Spleen (tissue), 13 donors: ENCODE measurements at places on chromosomes 13 and 19.

- no peak overlapping the region for H3K27ac ChIP-seq
- H3K27me3 ChIP-seq = no peaks in the 10 kb centered on the region
- no peak for DNase-seq
- no peak overlapping the region for H3K4me3 ChIP-seq
- H3K4me1 ChIP-seq = no peaks in the 10 kb centered on the region
Observed at GRCh38 chr13:36839981-36840380, 21.0 kb downstream of the RFXAP start.

- peak overlapping the region; percentile 41 for H3K4me3 ChIP-seq
- no peaks in the 10 kb centered on the region for H3K36me3 ChIP-seq
- peaks cover 9% of the 10 kb centered on the region for H3K27me3 ChIP-seq
- DNase-seq = no peak
Observed at GRCh38 chr19:4635754-4636116, 3.6 kb upstream of the TNFAIP8L1 start.

DNA sequence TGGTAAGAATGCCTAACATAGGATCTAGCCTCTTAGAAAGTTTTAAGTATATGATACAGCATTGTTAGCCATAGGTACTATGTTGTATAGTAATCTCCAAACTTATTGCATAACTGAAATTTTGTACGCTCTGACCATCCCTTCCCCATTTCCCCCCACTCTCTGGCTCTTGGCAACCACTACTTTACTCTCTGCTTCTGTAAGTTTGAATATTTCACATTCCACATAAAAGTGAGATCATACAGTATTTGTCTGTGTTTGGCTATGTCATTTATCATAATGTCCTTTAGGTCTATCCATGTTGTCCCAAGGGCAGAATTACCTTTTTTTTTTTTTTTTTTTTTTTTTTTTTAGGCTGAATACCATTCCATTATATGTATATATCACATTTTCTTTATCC lies 396.9 kb downstream of the DLEU7 start:
- H3K4me3 ChIP-seq = no peak overlapping the region
- H3K27me3 ChIP-seq = no peaks in the 10 kb centered on the region
- H3K27ac ChIP-seq = no peak overlapping the region
- no peak for DNase-seq

GRCh38 chr13:106415971-106416370 lies 119.5 kb downstream of the EFNB2 start:
- H3K4me1 ChIP-seq = no peaks in the 10 kb centered on the region
- no peaks in the 10 kb centered on the region for H3K27me3 ChIP-seq
- no peak overlapping the region for H3K4me3 ChIP-seq
- no peak for DNase-seq
- H3K36me3 ChIP-seq = no peaks in the 10 kb centered on the region
- H3K27ac ChIP-seq = no peak overlapping the region

DNA sequence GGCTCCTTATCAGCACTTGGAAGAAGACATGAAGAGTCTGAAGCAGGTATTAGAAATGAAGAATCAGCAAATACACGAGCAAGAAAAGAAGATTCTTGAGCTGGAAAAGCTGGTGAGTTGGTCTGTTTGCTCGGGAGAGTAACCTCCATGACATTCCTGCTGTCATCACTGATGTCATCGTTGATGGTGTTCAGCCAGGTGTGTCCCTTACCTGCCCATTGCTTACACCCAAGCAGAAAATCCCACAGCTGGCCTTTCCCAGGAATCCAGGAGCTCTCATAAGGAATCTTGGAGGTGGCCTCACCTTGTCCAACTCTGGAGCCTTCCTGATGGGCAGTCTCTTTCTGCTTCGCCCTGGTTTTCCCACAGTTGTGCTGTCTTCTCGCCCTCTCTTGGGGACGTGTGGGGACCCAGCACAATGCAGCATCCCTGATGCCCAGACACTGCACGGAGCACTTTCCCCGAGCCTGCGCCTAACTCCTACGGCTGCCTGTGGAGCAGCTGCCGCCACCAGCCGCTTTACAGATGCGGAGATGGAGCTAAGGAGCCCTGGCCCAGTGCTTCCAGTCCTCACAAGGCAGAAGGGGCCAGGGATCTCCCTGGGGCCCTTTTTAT lies 97.0 kb downstream of the SLC7A1 start:
- H3K4me1 ChIP-seq = peaks cover 31% of the 10 kb centered on the region
- no peak overlapping the region for H3K27ac ChIP-seq
- no peaks in the 10 kb centered on the region for H3K36me3 ChIP-seq
- H3K4me3 ChIP-seq = no peak overlapping the region

GRCh38 chr13:45243077-45243476 lies 42.2 kb upstream of the KCTD4 start:
- no peak for DNase-seq
- H3K4me3 ChIP-seq = no peak overlapping the region
- peaks cover 1% of the 10 kb centered on the region for H3K36me3 ChIP-seq

DNA sequence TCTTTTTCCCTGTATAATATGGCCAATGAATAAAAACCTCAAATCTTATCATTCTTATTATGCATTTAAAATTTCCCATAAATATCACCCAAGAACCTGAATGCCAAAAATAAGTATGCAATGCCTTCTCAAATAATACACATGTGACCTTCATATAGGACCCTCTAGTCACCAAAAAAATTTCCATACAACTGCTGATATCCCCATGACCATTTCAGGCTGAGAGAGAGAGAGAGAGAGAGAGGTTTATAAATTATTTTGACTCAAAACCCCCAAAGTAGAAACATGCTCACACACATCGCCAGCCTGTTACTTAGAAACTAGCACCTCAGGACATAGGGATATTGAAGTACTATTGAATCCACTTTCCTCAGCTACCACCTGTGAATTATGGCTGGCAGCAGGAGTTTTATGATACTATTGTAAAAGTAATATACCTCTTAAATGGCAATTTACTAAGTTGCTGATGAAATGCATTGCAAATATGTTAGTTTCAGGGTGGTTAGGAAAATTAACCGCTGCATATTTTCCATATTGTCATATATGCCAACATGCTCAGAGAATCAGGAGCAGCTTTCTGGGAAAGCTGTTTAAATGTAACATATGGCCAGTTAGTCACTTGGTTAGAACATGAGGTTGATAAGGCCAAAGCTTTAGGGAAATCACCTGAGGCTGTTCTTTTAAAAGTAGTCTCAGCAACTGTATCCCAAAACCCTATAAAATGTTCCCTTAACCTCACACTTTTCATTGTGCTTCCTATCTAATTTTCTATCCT lies 230.8 kb downstream of the DCT start:
- H3K4me1 ChIP-seq = no peaks in the 10 kb centered on the region
- H3K27ac ChIP-seq = no peak overlapping the region
- no peak overlapping the region for H3K4me3 ChIP-seq
- no peaks in the 10 kb centered on the region for H3K36me3 ChIP-seq

- no peaks in the 10 kb centered on the region for H3K27me3 ChIP-seq
- no peak overlapping the region for H3K4me3 ChIP-seq
- H3K27ac ChIP-seq = no peak overlapping the region
- H3K36me3 ChIP-seq = peaks cover 98% of the 10 kb centered on the region
- peaks cover 81% of the 10 kb centered on the region for H3K4me1 ChIP-seq
Observed at GRCh38 chr19:55669418-55670279, 5.4 kb upstream of the EPN1 start.

DNA sequence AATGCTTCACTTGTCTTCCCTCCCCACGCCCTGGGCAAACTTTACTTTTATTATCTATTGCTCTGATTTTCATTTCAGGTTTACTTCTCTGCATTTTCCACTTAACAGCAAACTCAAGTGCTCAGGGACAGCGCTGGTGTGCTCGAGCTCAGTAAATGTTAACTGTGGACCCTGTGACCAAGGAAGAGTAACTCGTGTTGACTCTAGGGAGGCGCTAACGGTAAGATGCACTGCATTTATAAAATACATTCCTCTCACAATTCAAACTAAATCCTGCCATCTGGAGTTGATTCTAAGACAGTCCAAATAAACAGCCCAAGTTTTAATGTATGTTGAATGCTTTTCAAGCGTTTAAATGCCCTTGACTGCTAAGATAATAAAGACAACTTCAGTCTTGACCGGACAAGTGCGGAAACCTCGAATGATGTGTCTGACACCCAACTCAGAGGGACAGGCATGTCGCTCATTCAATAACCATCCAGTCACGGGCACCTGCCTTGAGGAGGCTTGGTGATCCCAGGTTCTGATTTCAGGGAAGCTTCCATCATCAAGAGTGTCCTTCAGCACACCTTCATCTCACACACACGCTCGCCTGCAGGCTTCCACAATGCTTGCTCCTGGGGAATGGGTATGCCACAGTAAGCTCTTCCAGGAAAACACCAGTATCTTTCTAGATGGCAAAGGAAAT lies 93.2 kb downstream of the STK24 start:
- H3K27me3 ChIP-seq = no peaks in the 10 kb centered on the region
- H3K27ac ChIP-seq = peak overlapping the region; percentile 77
- H3K36me3 ChIP-seq = no peaks in the 10 kb centered on the region
- peaks cover 56% of the 10 kb centered on the region for H3K4me1 ChIP-seq
- no peak for DNase-seq

- peak overlapping the region; percentile 40 for H3K27ac ChIP-seq
- DNase-seq = no peak
- H3K36me3 ChIP-seq = no peaks in the 10 kb centered on the region
- no peak overlapping the region for H3K4me3 ChIP-seq
Observed at GRCh38 chr13:50991579-50992521, 82.3 kb downstream of the RNASEH2B start.

DNA sequence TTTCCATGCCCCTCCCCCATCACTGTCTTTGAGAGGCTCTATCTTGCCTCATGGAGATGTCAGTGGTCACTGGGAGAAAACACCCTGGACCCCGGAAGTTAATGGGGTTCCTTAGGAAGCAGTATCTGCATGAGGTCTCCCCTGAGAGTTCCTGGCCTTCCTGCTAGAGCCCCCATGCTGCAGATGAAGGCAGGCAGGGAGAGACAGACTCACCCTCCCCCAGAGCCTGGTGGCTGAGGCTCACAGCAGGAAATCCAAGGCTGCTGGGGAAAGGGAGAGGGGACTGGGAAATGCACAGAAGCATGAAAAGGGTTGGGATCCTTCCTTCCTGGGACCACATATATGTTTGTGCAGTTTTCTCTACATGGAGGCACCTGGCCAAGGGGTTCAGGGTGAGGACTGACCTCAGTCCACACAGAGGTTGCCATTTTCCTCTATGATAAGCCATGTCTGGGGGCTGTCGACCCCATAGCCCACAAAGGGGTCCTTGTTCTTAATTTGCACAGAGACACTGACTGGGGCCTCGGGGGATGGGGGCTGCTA lies 95.4 kb downstream of the RNASEH2B start:
- DNase-seq = no peak
- no peaks in the 10 kb centered on the region for H3K4me1 ChIP-seq
- no peak overlapping the region for H3K27ac ChIP-seq
- no peaks in the 10 kb centered on the region for H3K36me3 ChIP-seq
- H3K4me3 ChIP-seq = no peak overlapping the region
- peaks cover 6% of the 10 kb centered on the region for H3K27me3 ChIP-seq

DNA sequence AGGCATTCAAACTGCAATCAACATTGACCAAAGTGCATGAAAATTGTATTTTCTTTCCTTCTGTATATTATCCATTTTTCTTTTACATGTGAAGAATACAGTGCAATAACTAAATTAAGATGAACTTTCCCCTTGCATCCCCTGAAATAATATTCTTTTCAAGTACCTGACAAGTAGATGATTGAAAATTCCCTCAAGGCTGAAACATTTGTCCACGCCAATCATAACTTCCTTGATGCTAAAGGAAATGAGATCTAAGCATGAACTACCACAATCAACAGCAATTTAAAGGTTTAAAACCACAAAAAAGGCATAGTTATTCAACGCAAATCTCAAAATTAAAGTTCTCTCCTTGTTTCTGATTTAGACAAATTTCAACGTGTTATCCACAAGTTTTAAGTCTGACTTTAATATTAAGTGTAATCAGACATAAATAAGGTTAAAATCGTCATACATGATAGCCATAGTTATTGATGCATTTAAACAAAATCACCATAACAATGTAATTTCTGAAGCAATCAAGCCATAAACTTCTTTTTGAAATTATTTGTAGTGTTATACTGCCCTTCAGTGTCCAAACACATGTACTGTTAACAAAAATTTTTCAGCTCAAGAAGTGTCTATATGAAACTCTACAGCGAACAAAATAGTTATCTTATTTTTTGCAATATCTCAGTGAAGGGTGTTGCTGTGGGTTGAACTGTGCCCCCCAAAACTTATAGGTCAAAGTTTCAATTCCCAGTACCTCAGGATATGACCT lies 169.5 kb downstream of the DCLK1 start:
- peaks cover 7% of the 10 kb centered on the region for H3K4me1 ChIP-seq
- no peaks in the 10 kb centered on the region for H3K27me3 ChIP-seq
- no peak for DNase-seq
- no peak overlapping the region for H3K4me3 ChIP-seq
- H3K36me3 ChIP-seq = no peaks in the 10 kb centered on the region

GRCh38 chr19:1481224-1481892 lies 2.3 kb upstream of the C19orf25 start:
- H3K27ac ChIP-seq = no peak overlapping the region
- H3K36me3 ChIP-seq = peaks cover 5% of the 10 kb centered on the region
- no peaks in the 10 kb centered on the region for H3K27me3 ChIP-seq
- peaks cover 41% of the 10 kb centered on the region for H3K4me1 ChIP-seq

DNA sequence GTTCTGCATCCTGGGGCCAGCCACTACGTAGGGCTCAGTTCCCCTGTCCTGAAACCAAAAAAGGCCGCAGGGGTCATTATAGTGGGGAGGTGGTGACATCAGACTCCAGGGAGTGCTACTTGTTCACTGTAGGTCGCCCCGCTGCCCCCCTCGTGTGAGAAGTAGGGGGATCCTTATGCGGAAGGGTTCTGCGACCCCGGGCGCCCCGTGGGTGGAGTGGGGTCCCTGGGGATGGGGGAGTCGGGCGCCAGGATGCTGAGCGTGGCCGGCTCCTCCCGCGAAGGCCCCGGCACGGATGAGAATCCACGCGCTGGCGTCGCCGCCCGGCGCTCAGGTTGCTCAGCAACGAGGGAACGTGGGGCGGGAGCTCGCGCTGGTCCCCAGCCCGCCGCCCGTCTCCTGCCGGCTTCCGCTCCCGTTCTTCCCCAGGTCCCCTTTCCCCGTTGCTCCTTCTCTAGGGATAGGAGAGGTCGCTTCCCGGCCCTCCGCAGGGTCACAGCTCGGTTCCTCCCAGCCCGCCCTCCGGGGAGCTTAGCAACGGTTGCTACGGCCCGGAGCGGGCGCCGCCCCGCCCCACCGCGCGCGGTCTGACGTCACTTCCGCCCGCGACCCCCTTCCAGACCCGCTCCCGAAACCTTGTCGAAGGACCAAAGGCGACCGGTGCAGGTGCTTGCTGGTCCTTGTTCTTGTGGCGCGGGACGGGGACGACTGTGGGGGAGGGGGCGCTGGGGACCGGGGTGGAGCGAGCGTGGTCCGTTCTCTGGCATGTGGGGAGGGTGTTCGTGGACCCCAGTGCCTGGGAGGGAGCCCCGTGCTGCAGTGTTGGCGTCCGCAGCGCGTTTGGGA lies at the start of gene NAT14:
Gene NAT14, plus strand, starts transcription at position 596 of the 846 bp plus-strand sequence. CDS start 521 bp downstream, outside the sequence.
- peaks cover 12% of the 10 kb centered on the region for H3K4me1 ChIP-seq
- peak within 1 kb of the TSS; percentile 65 for H3K27ac ChIP-seq
- peak; percentile 86 for DNase-seq
- peak within 1 kb of the TSS; percentile 49 for H3K4me3 ChIP-seq
- peaks cover 14% of the 10 kb centered on the region for H3K27me3 ChIP-seq

DNA sequence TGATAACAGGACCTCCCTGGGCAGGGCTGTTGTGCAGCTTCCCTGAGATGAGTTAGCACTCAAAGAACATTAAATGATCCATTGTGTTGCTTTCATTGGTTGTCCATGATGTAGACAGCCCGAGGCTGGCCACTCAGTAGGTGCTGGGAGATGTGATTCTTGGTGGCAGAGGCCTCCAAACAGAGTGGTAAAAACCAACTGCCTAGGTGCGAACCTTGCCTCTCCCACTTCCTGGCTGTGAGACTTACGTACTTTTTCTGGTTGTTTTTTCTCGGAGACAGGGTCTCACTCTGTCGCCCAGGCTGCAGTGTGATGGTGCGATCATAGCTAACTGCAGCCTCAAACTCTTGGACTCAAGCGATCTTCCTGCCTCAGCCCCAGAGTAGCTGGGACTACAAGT lies 6.2 kb downstream of the SARS2 start:
- peaks cover 29% of the 10 kb centered on the region for H3K36me3 ChIP-seq
- peak overlapping the region; percentile 39 for H3K27ac ChIP-seq
- no peaks in the 10 kb centered on the region for H3K27me3 ChIP-seq
- peak; percentile 62 for DNase-seq
